Adipose tissue (tissue), 3 donors: ENCODE measurements at places on chromosomes 6 and 20. TPM values are rescaled to one million over a fixed set of nuclear protein-coding genes. Genes with fewer than 3 reads are reported as not detected.

CDH26 gene
- 0.45 TPM for polyA plus RNA-seq

PHACTR1 gene
- polyA plus RNA-seq = 1.6 TPM

PTPRT gene
- 0.30 TPM for polyA plus RNA-seq

CLPSL2 gene
- polyA plus RNA-seq = not detected

LY6G6C gene
- not detected for polyA plus RNA-seq

LPIN3 gene
- 51.2 TPM for polyA plus RNA-seq

GJA10 gene
- polyA plus RNA-seq = not detected

ANGPT4 gene
- polyA plus RNA-seq = 4.2 TPM

TNNC2 gene
- 3.3 TPM for polyA plus RNA-seq

OR2B6 gene
- polyA plus RNA-seq = not detected

SNAP91 gene
- 0.03 TPM for polyA plus RNA-seq

SNX3 gene
- polyA plus RNA-seq = 430 TPM

FAXC gene
- polyA plus RNA-seq = 1.1 TPM

SYTL3 gene
- 3.7 TPM for polyA plus RNA-seq

METTL24 gene
- 0.27 TPM for polyA plus RNA-seq

SPINT4 gene
- polyA plus RNA-seq = not detected

ZSCAN23 gene
- polyA plus RNA-seq = 0.75 TPM

RBPJL gene
- polyA plus RNA-seq = 233 TPM

BPI gene
- polyA plus RNA-seq = 0.02 TPM

SASH1 gene
- 56.3 TPM for polyA plus RNA-seq

FAM217A gene
- polyA plus RNA-seq = 0.11 TPM

RUNX2 gene
- 0.31 TPM for polyA plus RNA-seq

TOMM34 gene
- polyA plus RNA-seq = 10.8 TPM

SLC17A2 gene
- not detected for polyA plus RNA-seq

STMND1 gene
- polyA plus RNA-seq = 3.0 TPM

ATAT1 gene
- 2.5 TPM for polyA plus RNA-seq

GSTA2 gene
- polyA plus RNA-seq = 0.22 TPM

TRIM40 gene
- not detected for polyA plus RNA-seq

SFTA2 gene
- polyA plus RNA-seq = 0.42 TPM

GLP1R gene
- polyA plus RNA-seq = 2.0 TPM

ID4 gene
- polyA plus RNA-seq = 86.0 TPM
